HuH-7 (cell line): ENCODE measurements at places on chromosomes 7 and 10.

- no peak for DNase-seq
Observed at GRCh38 chr10:119501690-119502089, 40.8 kb downstream of the RGS10 start.

DNA sequence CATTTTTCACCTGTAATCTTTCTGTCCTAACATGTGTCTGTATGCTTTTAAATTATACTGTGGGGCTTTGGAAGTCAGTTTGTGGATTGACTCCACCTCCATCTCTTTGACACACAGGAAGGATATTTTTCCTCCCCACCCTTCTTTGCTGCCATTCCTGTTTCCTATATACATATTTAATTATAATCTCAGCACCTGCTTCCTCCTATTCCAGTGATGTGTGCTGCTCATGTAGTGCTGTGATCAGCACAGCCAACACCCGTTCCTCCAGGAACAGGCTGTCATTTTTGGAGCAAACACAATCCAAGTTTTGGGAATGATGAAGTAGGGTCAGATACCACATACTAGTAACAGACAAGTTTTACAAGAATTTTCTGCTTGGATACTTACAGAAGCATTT, 135.0 kb upstream of the PRPS1L1 start:
- DNase-seq: no peak

GRCh38 chr10:82267960-82268359, 393.0 kb downstream of the NRG3 start:
- no peak for DNase-seq

- no peak for DNase-seq
Observed at GRCh38 chr7:95611224-95611623, 14.9 kb upstream of the PDK4 start.

GRCh38 chr7:90613088-90613498, 17.0 kb downstream of the CDK14 start:
- no peak for DNase-seq

GRCh38 chr7:82247814-82248433, 195.7 kb downstream of the CACNA2D1 start:
- DNase-seq: no peak

DNA sequence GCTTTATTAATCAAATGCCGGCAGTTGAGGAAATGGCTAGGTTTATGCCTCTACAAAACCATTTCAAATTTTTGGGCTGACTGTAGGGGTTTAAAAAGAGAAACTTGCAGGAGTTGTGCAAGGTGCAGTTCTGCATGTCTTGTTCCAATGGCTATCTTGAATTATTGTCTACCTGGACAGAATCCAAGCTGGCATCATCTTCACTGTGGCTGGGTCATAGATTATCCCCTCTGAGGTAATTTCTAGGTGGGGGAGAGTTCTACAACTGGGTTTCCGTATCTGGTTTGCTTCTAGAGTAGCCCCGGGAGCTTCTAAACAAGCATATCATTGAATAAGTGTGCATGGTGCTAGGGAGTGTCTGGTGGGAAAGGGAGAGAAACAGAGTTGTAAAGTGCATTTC, 16.9 kb downstream of the BET1 start:
- no peak for DNase-seq

- DNase-seq: no peak
Observed at GRCh38 chr10:78619115-78619851, 449.5 kb upstream of the ZMIZ1 start.
